ENCODE measurements at places on chromosomes 3 and 15. TPM values are rescaled to one million over a fixed set of nuclear protein-coding genes. Genes with fewer than 3 reads are reported as not detected.

- DNase-seq, result no peak
- H3K27ac ChIP-seq, result no peak overlapping the region
- H3K4me3 ChIP-seq, result no peak overlapping the region
- no peaks in the 10 kb centered on the region for H3K27me3 ChIP-seq
Observed at GRCh38 chr3:168154089-168154488, 58.4 kb upstream of the GOLIM4 start.

- no peak overlapping the region for H3K27ac ChIP-seq
- H3K4me3 ChIP-seq, result no peak overlapping the region
- no peak for DNase-seq
- H3K27me3 ChIP-seq, result no peaks in the 10 kb centered on the region
- H3K4me1 ChIP-seq, result no peaks in the 10 kb centered on the region
Observed at GRCh38 chr3:118988198-118989130, 46.2 kb downstream of the IGSF11 start.

CCR5 gene
- 1.2 TPM for total RNA-seq

CLRN1 gene
- not detected for total RNA-seq

DNA sequence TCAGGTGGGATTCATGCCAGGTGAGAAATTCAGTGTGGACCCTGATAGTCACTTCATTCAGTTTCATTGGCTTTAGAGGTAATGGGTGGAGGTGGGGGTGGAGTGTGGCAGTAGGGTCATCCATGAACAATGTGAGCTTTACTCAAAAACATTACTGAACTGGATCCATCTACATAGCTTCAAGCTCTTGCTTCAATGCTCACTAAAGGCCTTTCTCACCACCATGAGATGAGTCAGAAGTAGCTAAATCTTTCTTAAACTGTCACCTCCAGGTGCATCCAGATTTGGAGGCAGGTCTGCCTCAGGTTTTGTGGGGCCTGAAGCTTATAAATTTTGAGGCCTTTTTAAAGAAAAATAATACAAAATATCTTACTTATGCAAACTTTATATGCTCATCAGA, 363.6 kb downstream of the CHST2 start:
- H3K27ac ChIP-seq, result no peak overlapping the region
- DNase-seq, result no peak
- no peak overlapping the region for H3K4me3 ChIP-seq
- no peaks in the 10 kb centered on the region for H3K36me3 ChIP-seq

DNA sequence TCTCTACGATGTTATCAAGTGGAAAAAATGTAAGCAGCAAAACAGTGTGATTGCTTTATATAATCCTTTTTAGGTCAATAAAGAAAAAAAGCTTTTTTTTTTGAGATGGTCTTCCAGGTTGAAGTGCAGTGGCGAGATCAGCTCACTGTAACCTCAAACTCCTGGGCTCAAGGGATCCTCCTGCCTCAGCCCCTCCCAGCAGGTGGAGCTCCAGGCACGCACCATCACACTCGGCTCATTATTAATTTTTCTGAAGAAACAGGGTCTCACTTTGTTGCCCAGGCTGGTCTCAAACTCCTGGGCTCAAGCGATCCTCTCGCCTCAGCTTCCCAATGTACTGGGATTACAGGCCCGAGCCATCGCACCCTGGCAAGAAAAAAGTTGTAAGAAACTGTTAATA, 17.3 kb downstream of the RNF168 start:
- peaks cover 11% of the 10 kb centered on the region for H3K36me3 ChIP-seq
- no peak overlapping the region for H3K27ac ChIP-seq
- H3K4me3 ChIP-seq, result no peak overlapping the region
- DNase-seq, result no peak
- no peaks in the 10 kb centered on the region for H3K27me3 ChIP-seq
- no peaks in the 10 kb centered on the region for H3K4me1 ChIP-seq

GRCh38 chr3:129259612-129260477, 10.4 kb downstream of the COPG1 start:
- DNase-seq, result no peak
- no peaks in the 10 kb centered on the region for H3K4me1 ChIP-seq
- H3K27me3 ChIP-seq, result no peaks in the 10 kb centered on the region
- H3K27ac ChIP-seq, result no peak overlapping the region

DNA sequence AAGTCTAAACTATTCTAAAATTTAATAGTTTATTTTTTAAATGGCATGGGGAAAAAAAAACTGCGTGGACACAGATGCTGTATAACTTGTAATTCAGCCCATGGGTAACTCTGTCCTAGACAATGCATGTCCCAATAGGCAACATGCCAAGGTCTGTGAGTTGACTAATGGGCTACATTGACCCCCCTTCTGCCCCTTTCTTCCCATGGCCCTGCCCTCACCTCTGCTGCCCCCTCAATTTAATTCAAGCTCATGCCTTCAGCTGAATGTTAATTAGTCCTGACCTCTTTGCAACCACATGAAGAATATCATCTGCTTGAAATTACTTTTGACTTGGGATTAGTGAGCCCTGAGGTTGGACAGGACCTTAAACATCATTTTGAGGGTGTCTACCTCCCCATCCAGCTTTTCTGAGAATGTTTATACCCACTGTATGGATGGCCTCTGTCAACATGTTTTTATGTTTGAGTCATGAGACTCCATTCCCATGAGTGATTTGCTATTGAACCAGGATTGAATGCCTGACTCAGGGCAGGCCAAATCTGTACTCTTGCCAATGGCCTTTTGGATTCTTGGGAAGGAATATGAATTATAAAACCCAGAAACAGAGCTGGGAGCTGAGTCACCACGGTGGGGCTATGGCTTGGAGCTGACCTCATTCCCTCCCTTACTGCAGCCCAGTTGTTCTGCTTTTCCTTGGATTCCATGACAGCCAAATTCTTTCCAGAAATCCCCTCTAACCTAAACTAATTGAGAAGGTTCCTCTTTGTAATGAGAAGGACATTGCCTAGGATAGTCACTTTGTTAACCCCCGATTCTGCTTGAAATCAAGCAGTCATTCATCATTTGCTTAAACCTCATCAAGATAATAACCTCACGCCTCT, 33.5 kb upstream of the PDE8A start:
- H3K4me1 ChIP-seq, result no peaks in the 10 kb centered on the region
- H3K27me3 ChIP-seq, result no peaks in the 10 kb centered on the region
- no peaks in the 10 kb centered on the region for H3K36me3 ChIP-seq
- no peak overlapping the region for H3K27ac ChIP-seq
- no peak overlapping the region for H3K4me3 ChIP-seq

USP13 gene
- 20.8 TPM for total RNA-seq

DNA sequence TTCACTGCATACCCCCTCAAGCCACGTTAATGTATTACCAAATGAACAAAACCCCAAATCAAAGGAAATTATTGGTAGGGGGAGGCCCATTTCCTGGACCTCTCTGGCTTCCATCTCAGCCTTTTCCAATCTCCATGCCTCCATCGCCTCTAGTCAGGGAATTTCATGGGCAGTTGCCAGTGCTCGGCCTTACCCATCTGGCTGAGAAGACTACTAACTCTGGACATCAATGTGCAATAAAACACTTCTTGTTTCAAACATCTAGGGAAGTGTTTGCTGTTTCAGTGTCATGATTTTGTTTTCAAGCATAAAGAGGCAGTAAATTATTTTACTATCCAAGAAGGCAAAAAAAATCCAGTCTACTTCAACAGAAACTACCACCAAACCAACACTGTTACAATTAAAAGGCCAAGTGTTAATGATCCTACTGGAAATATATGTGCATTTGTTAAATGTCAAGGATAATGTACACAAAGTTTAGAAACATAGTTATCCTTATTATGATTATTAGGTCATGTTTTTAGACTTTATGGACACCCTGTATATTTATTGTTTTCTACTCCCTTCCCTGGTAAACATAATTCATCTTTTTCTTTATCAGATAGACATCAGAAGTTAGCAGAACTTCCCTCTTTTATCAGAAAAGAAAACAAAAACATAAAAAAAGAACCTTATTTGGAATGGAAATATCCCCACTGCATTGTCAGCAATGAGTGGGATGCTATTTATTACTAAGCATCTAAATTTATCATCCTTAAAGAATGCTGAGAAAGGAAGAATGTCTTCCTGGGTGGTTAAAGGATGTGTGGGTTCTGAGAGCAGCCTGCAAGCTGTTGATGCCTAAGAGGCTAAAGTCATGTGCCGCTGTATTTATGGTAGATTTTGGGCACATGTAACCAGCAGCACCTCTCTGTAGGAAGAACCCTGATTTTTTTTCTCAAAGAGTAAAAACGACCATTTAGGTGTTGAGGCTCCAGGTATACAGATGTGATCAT, 15.2 kb downstream of the LDHAL6B start:
- H3K27ac ChIP-seq, result no peak overlapping the region
- no peaks in the 10 kb centered on the region for H3K27me3 ChIP-seq
- DNase-seq, result no peak
- no peak overlapping the region for H3K4me3 ChIP-seq
- no peaks in the 10 kb centered on the region for H3K4me1 ChIP-seq

DNA sequence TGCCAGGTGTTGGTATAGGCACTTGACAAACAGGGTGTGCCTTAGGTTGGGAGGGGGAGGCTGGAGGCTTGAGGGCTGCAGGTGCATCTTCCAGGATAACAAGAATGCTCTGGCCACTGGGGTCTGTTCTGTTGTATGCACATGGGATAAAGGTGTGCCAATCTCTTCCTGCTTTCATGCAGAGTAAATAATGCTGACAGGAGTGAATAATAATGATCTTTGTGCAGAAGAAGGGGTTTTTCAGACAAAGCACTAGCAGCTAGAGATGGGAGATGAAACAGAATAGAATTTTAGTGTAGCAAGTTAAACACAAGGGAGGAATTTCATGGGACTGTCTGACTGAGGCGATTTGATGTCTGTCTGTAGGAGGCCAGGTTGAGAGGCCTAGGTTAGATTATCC, 1.9 kb upstream of the ROPN1 start:
- H3K4me3 ChIP-seq, result no peak overlapping the region
- H3K4me1 ChIP-seq, result no peaks in the 10 kb centered on the region
- H3K27me3 ChIP-seq, result peaks cover 8% of the 10 kb centered on the region
- no peak for DNase-seq

GRCh38 chr3:10581716-10582115, 76.3 kb upstream of the ATP2B2 start:
- H3K36me3 ChIP-seq, result no peaks in the 10 kb centered on the region
- H3K27ac ChIP-seq, result no peak overlapping the region
- H3K4me1 ChIP-seq, result no peaks in the 10 kb centered on the region
- DNase-seq, result no peak
- H3K27me3 ChIP-seq, result no peaks in the 10 kb centered on the region
- no peak overlapping the region for H3K4me3 ChIP-seq

REC114 gene
- total RNA-seq, result not detected

FRMD5 gene
- total RNA-seq, result 0.64 TPM

DNA sequence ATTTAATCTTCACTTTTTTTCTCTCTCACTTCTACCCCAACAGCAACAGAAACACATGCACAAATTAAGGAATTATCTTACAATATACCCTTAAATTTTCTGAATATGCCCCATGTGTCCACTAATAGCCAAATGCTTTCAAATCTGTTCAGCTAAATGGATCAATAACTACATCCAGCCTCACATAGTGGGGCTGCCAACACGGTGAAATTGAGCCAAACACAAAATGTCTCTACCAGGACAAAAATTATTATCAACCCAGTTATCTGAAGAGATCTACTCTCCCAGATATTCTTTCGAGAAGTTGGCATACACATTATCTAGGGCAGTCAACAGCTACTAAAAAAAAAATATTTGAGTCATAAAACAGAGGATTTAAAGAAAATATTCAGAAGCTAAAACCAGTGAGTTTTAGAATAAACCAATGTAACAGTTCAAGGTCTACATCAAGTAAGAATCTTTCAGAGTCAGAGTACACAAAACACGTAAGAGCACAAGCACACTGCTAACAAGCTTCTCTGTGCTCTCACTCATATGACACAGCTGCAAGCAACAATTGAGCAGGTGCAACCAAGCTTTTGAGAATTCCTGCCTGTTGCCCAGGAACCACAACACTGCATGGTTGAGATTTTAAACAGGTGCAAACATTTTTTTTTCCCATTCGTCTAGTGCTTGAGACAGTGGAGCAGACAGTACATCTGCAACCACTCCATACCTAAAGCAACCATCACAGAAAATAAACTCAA, 247.7 kb downstream of the ZBTB20 start:
- H3K27ac ChIP-seq, result no peak overlapping the region
- no peaks in the 10 kb centered on the region for H3K27me3 ChIP-seq
- DNase-seq, result no peak
- no peaks in the 10 kb centered on the region for H3K36me3 ChIP-seq
- H3K4me3 ChIP-seq, result no peak overlapping the region
- H3K4me1 ChIP-seq, result no peaks in the 10 kb centered on the region

TRAIP gene
- total RNA-seq, result 23.7 TPM

- H3K36me3 ChIP-seq, result no peaks in the 10 kb centered on the region
- H3K27me3 ChIP-seq, result no peaks in the 10 kb centered on the region
- no peak for DNase-seq
- H3K27ac ChIP-seq, result peak within 1 kb of the TSS; percentile 92
- peak within 1 kb of the TSS; percentile 96 for H3K4me3 ChIP-seq
Observed at GRCh38 chr3:50340448-50341329, at the start of gene RASSF1. Gene RASSF1 (minus strand): TSS chr3:50340836. CDS start chr3:50340805, 31 bp downstream.

DNA sequence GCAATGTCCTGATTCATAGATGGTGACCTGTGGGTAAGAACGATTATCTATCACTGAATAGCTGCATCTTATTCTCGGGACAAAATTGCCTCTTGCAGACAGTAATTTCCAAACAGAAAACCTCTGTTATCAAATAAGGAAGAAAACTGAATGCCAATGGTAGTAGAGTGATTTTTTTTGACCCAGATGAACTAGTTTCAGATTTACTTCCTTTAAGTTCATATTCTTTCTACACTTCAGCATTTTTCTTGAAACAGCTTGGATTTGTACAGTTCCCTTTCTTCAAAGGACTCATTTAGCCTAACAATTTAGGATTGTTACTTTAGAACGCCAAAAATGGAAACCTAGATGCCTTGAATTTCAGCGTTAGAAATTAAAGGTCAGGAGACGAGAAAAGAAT, 14.6 kb downstream of the ETV5 start:
- peaks cover 4% of the 10 kb centered on the region for H3K27me3 ChIP-seq
- no peak for DNase-seq
- no peaks in the 10 kb centered on the region for H3K4me1 ChIP-seq

- no peak for DNase-seq
- no peak overlapping the region for H3K4me3 ChIP-seq
- peaks cover 13% of the 10 kb centered on the region for H3K4me1 ChIP-seq
- H3K36me3 ChIP-seq, result no peaks in the 10 kb centered on the region
- H3K27me3 ChIP-seq, result no peaks in the 10 kb centered on the region
Observed at GRCh38 chr3:55615039-55615693, 128.1 kb upstream of the WNT5A start.

GRCh38 chr3:99532246-99532645, 106.1 kb upstream of the COL8A1 start:
- H3K4me1 ChIP-seq, result no peaks in the 10 kb centered on the region
- no peaks in the 10 kb centered on the region for H3K36me3 ChIP-seq
- H3K4me3 ChIP-seq, result no peak overlapping the region
- no peaks in the 10 kb centered on the region for H3K27me3 ChIP-seq

DNA sequence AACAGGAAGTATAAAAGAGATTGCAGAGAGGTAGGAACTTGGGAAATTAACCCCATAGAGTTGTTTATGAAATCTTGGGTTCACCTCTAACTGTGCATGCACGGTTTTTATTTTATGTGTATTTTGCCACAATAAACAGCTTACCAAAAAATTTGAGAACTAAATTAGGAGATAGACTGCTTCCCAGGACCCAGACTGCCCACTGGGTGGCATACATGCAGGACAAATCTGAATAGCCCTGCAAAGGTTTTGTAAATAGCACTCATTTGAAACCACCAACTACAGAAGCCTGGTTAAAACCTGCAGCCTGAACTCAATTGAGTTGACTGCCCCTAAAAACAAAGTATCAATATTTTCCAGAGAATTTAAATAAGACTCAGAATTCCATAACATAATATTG, 96.4 kb upstream of the SLCO2A1 start:
- no peaks in the 10 kb centered on the region for H3K36me3 ChIP-seq
- no peak overlapping the region for H3K4me3 ChIP-seq
- H3K27me3 ChIP-seq, result no peaks in the 10 kb centered on the region

LARP6 gene
- 3.5 TPM for total RNA-seq

CMTM8 gene
- total RNA-seq, result not detected

ARPIN gene
- not detected for total RNA-seq

ALG3 gene
- 44.9 TPM for total RNA-seq
